Mesothelial cell of epicardium (in vitro differentiated cells): ENCODE measurements at places on chromosomes 6 and 20.

DNA sequence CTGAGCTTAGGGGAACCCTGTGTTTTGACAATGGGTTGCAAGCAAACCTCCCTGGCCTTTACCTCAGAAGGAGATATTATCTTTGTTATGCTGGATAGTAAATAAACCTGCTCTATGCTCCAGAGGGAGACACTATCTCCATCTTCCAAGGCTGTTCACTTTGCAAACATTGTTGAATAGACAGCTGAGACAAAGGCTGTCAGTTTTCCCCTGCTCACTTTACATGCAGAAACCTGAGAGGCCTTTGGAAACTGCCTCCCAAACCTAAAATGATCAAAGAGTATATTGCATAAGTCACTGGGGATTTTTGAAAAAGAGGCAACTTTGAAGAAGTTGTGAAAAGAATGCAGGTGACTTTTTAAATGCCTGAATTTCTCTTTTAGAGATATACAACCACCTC lies 61.6 kb downstream of the MRAP2 start:
- DNase-seq: no peak

GRCh38 chr6:4975506-4975905 lies 28.3 kb downstream of the RPP40 start:
- DNase-seq: no peak

GRCh38 chr6:131210469-131210868 lies 75.2 kb downstream of the AKAP7 start:
- DNase-seq: no peak

- no peak for DNase-seq
These were observed 20.8 kb upstream of the BMP5 start for GRCh38 chr6:55895972-55896730.

- no peak for DNase-seq
These were observed 313.3 kb downstream of the BMP7 start for GRCh38 chr20:56953048-56953586.

- DNase-seq: no peak
These were observed 233.6 kb downstream of the PRKN start for GRCh38 chr6:162493917-162494316.

GRCh38 chr6:134422426-134423231 lies 104.7 kb upstream of the SGK1 start:
- no peak for DNase-seq

- DNase-seq: no peak
These were observed 55.1 kb downstream of the CDS2 start for GRCh38 chr20:5181958-5182357.

GRCh38 chr6:144546807-144547206 lies 261.7 kb downstream of the UTRN start:
- no peak for DNase-seq

GRCh38 chr6:74320074-74320473 lies 624.1 kb downstream of the CD109 start:
- no peak for DNase-seq

DNA sequence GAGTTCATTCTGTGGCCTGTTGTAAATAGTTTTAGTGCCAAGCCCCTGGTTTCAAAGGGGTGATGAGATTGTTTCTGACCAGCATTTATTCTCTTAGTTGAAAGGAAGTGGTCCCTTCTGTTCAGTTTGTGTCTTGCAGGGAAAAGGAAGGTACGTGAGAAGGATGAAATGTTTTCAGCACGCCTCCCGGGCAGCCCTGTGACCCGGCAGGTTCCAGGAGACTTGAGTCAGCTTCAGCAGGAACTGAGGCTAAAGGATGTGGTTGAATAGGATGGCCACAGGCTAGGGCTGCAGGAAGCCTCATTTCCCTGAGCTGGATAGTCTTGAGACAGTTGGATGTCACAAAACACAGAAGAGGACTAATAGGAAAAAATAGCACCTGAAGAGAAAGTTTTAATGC lies 132.4 kb upstream of the SYNDIG1 start:
- no peak for DNase-seq

DNA sequence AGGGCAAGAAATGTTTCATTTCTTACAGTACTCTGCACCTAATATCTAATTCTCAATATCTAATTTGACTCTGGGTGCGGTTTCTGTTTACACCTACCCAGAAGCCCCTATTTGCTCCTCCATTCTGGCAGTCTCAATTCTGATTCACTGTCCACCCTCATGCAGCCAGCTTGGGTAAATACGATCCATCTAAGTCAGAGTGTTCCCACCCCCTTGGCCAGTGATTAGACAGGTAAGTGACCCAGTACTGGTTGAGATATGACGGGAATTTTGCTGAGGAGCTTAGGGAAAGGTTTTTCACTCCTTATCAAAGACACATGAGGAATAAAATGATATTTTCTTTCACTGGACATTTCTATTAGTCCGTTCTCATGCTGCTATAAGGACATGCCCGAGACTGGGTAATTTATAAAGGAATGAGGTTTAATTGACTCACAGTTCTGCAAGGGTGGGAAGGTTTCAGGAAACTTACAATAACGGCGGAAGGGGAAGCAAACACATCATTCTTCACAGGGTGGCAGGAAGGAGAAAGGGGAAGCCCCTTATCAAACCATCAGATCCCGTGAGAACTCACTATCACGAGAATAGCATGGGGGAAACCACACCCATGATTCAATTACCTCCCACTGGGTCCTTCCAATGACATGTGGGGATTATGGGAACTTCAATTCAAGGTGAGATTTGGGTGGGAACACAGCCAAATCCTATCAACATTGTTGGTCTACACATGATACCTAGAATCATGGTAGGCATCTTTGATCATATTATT lies 29.4 kb downstream of the GLO1 start:
- no peak for DNase-seq

- no peak for DNase-seq
These were observed 6.6 kb downstream of the PRSS35 start for GRCh38 chr6:83518816-83519480.

DNA sequence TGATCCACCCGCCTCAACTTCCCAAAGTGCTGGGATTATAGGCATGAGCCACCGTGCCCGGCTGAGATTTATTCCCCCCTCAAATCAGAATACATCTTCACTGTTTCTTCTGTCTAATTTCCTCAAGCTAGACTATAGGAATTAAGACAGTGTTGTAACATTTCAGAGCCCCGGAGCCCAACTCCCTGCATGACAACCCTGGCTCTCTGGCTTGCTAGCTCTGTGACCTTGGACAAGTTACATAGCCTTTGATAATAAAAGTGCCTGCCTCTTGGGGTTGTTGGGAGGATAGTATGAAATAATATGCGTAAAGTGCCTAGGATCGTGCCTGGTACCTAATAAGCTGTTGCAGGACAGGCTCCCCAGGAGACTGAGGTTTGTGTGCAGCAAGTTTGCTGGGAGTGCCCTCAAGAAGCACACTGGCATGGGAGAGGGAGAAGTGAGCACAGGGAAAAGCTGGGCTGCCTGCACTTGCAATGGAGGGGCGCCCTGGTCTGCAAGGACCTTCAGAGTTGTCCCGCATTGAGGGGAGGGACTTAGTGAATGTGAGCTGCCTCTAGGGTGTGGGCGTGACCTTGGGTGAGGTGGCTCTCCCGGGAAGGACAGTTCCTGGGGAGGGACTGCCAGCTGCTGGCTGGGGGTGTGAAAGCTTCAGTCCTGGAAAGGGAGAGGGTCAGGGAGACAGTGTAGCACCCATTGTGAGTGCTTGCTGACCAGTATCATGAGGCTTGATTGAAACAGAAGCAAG lies 43.4 kb downstream of the TAF8 start:
- no peak for DNase-seq

GRCh38 chr20:43936104-43936770 lies 21.6 kb downstream of the TOX2 start:
- DNase-seq: no peak

- no peak for DNase-seq
These were observed 145.5 kb upstream of the LAMP5 start for GRCh38 chr20:9368893-9369292.

GRCh38 chr6:39393075-39393474 lies 70.6 kb upstream of the KCNK16 start:
- no peak for DNase-seq

GRCh38 chr6:30684386-30685156 lies 1.9 kb downstream of the PPP1R18 start:
- DNase-seq: no peak

DNA sequence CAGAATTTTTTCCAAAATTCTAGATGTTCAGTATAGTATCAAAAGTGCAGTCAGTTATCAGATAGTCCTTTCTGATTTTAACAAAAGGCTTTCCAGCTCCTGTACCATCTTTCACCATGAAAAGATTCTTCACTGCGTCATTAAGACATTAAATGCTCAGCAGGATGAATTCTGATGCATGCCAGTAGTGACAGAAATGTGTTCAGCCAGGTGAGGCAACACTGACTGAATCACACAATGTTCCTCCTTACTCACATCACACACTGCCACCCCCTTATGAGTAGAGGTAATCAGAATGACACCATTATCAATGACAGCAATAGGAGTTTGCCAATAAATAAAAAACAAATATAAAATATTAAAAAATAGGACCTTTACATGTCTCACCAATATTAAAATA lies 426.6 kb upstream of the PLCB4 start:
- no peak for DNase-seq

DNA sequence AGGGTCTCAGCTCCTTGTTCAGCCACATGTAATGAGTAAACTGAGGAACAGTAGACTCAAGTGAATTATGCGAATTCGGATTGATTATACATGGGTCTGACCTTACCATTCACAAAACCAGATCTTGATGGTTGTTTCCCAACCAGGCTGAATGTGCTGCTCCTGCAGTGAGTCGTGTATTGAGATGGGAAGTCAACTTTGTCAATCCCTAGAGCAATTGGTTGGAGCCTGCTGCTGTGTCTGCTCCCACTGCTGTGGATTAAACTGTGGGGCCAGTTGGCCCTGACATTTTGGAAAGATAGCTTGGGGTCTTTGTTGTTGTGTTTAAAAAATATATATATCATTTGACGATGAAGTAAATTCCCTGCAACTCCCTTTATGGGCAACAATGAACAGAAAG lies 23.9 kb downstream of the FAM50B start:
- no peak for DNase-seq

DNA sequence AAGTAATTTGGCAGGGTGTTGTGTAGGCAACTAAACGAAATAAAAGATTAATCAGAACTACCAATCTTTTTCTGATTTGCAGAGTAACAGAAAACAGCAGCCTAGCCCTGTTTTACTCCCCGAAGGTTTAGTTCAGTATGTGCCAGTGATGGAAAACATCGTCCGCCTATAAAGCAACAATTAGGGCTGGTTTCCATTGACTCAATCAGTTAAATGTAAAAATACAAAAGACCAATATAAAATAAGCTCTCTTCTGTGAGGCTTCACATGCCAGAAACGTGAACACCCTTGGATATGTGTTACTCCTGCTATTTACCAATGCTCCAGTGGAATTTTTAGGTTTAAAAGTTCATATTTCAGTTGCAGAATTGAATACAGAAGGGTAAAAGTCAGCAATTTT lies 210.5 kb upstream of the RSPO3 start:
- no peak for DNase-seq

DNA sequence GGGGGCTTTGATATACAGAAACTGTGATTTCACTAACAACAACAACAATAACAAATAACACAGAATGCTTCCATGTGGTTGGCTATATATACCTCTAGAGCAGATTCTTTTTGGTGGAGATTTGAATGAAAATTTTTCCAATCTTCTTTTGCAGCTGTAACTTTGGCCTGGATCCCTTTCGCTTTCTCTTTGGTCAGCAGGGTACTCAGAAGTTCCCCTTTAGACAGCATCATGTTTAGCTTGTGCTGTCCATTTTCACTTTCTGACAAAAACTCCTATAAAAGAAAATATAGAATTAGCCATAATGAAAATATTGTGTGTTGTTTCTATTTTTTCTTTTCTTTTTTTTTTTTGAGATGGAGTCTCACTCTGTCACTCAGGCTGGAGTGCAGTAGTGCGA lies 264.2 kb downstream of the SYNE1 start:
- no peak for DNase-seq

DNA sequence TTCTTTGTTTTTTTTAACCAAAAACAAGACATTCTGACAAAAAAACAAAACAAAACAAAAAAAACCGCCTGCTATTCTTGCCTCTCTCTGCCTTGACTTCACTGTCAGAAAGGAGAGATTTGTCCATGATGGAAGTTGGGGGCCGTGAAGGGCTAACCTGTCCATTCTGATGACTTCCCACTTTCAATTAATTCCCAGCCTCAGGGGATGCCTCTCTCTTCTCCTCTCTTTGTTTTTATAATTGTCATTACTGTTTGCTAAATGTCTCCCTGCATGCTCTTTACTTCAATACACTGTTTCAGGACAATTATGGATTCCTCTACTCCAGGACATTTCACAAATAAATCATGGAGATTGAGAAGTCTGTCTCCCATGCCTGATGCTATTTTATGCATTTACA lies 130.5 kb upstream of the CNR1 start:
- DNase-seq: no peak

GRCh38 chr6:4672772-4673171 lies 103.4 kb upstream of the CDYL start:
- no peak for DNase-seq

DNA sequence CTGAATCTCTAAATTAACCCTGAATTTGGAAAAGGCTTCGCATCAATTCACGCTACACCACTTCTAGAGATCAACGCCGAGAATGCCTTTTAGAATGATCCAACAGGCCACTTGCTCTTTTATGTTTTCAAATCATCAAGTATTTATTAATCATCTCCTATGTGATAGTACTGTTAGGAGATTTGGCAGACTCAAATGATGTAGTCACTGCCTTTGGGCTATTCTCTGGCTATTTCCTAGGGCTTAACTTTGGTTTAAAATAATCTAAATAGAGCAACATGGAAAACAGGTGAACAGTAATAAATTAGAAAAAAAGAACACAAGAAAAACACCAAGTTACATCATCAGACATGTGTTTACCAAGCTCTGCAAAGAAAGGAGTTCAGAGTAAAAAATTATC lies 140.3 kb downstream of the TENT5A start:
- no peak for DNase-seq

DNA sequence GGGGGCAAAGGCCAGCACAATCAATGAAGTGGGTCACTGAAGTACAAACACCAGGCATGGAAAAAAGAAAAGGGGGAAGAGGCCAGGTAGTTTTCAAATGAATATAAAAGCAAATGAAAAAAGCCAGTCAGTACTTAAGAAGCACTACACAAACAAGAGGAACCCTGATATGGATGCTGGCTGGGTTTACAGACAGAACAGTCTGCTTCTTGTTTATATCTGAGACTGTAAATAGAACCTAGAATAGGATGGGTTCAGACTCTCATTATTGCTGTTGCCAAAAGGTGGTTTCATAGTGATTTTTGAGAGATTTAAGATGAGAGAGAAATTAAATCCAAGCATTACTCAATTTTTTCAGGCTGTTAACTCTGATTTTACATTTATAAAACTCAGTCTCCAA lies 24.1 kb downstream of the USP45 start:
- DNase-seq: no peak

DNA sequence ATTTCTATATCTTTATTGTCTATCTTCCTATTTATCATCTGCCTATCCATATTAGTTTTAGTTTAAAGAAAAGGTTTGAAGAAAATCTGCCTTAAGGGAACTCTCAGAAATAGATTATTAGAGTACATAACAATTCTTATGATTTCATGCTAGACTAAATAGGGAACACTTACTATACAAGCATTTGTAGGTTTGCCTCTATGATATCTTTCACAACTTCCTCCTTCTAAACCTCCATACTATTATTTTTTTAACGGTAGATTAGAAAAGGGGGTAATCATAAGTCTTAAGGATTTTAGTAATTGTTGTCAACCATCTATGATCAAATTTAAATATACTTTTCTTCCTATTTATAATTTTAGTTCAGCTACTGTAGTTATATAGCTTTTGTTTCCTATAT lies 11.6 kb upstream of the DSE start:
- no peak for DNase-seq

GRCh38 chr6:37793067-37793466 lies 26.5 kb upstream of the ZFAND3 start:
- no peak for DNase-seq
